ENCODE measurements at places on chromosomes 16 and 17.

- no peak for DNase-seq
These were observed 5.7 kb downstream of the SLC22A31 start for GRCh38 chr16:89194340-89195311.

- DNase-seq, result no peak
These were observed 314.2 kb downstream of the FOXL1 start for GRCh38 chr16:86892509-86892908.

- peak; percentile 89 for DNase-seq
These were observed at the start of gene VPS25 for GRCh38 chr17:42773290-42774035. TSS of gene VPS25 (plus strand) at chr17:42773449. CDS start at chr17:42773476, 27 bp downstream.

GRCh38 chr16:57704011-57704904 is 9.7 kb downstream of the DRC7 start:
- DNase-seq, result no peak

- DNase-seq, result no peak
These were observed 215.9 kb upstream of the GSE1 start for GRCh38 chr16:85396879-85397871.

GRCh38 chr17:36611345-36612072 is 10.1 kb downstream of the MRM1 start:
- DNase-seq, result peak; percentile 68

DNA sequence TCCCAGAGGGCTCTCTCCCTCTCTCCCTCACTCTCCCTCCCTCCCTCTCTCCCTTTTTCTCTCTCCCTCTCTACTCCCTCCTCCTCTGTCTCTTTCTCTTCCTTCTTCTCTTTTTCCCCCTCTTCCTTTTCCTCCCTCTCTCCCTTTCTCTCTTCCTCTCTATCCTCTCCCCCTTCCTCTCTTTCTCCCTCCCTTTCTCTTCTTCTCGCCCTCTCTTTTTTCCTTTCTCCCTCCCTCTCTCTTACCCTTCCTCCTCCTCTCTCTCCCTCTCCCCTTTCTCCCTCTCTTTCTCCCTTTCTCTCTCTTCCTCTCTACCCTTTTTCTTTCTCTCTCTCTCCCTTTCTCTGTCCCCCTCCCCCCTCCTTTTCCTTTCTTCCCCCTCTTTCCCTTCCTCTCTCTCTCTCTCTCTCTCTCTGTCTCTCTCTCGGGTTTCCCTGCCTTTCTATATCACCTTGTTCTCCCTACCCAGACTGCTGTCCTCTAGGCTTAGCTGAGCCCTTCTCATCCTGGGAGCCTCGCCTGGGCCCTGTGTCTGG is 25.8 kb upstream of the TMEM220 start:
- DNase-seq, result no peak

DNA sequence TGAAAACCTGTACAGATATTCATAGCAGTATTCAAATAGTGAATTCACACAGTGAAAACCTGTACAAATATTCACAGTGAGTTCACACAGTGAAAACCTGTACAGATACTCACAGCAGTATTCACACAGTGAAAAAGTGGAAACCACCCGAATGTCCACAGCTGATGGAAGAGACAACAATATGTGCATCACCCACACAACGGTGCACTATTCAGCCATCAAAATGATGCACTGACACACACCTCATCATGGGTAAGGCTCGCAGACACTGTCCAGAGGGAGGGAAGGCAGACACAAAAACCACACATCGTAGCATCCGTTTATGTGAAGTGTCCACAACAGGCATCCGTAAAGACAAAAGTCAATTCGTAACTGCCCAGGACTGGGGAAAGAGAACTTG is 100.9 kb downstream of the VPS53 start:
- DNase-seq, result no peak

GRCh38 chr16:11524098-11524760 is 62.5 kb downstream of the LITAF start:
- peak; percentile 34 for DNase-seq

- DNase-seq, result peak; percentile 70
These were observed 7.6 kb downstream of the HDAC5 start for GRCh38 chr17:44115585-44116415.

DNA sequence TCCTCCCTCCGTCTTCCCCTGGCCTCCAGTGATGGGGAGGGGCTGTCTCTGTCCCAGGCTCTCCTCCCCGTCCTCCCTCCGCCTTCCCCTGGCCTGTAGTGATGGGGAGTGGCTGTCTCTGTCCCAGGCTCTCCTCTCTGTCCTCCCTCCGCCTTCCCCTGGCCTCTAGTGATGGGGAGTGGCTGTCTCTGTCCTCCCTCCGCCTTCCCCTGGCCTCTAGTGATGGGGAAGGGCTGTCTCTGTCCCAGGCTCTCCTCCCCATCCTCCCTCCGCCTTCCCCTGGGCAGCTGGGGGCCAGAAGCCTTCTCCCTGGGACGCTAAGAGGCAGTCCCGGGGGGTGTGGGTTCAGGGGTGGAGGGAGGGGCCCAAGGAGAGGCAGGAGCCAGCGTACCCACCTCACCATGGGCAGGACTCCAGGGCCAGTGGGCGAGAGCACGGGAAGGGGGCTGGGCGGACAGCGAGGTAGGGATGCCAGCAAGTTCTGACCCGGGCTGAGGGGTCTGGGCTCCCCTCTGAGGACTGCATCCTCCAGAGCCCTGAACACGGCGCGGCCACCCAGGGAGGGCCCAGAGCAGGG is 14.8 kb downstream of the UTS2R start:
- DNase-seq, result no peak

DNA sequence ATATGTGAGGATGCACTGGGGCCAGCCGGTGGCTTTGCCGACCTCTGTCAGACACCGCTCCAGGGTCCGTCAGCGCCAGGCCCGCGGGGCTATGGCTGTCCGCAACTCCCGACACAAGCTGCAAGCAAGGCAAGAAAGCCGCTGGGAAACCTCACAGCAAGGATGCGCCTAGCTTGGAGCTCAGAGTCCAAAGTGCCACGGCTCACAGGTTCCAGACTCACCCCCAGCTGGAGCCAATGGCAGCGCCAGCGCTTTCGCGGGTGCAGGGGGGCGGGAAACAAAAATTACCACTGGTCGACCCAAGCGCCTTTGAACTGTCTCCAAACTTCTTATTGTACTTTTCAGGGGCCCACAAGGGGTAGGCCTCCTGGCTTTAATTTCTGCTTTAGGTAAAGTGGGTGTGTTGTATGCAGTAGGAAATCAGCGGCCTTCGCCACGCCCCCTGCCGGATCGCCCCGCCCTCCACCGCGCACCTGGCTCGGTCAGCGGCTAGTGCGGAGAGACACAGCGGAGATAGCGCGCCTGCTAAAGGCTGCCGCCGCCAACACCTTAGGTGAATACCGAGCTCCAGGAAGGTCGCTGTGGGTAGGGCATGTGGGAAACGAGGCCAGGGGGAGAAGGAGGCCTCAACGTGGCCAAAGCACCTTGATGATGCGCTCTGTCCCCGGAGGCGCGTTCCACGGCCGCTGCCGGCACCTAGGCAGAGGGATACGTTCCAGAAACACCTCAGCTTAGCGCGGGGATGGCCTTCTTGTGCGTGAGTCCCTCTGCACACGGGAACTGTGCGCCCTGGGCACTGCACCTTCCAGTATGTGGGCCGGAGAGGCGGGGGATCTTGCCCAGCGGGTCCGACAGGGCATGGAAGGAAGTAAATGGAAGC is 61.0 kb upstream of the RBL2 start:
- DNase-seq, result no peak

GRCh38 chr17:74749279-74750038 is 1.0 kb downstream of the NHERF1 start:
- DNase-seq, result no peak

- DNase-seq, result peak; percentile 30
These were observed 485 bp downstream of the DNAJA3 start for GRCh38 chr16:4426021-4426684.

DNA sequence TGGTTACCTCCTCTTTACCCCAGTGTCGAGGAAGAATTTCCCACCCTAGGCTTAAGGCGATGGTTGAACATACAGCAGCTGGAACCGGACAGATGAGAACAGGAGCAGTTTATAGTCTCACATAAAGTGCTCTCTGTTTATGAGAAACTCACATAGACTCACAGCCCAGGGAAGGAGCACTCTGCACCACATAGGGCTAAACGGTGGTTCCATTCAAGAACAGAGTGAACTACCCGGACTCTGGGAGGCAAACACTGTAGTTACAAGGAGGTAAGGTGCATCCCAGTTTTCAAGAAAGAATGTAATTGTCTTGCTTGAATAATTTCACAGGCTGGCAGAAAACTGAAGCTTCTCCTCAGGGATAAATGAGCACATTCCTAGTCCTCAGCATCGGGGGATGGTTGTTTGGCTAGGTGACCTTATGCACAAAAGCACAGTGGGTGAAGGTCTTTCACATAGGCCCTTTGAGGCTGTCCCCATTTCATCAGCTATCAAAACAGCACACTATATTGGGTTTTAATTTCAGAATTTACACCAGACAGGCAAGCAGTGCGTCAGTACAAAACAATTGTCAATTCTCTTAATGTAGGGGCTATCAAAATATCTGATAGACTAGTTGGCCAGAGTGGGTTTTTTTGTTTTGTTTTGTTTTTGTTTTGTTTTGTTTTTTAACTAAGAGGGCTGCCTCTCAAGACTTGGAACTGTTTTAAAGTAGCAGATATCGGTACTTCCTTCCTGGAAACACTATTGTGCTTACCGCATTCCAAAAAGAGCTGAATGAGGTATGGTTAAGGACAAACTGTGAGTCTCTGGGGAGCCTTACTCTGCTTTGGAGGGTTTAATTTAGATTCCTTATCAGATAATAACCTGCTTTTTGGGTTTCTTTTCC is 918.1 kb upstream of the CDH8 start:
- no peak for DNase-seq

DNA sequence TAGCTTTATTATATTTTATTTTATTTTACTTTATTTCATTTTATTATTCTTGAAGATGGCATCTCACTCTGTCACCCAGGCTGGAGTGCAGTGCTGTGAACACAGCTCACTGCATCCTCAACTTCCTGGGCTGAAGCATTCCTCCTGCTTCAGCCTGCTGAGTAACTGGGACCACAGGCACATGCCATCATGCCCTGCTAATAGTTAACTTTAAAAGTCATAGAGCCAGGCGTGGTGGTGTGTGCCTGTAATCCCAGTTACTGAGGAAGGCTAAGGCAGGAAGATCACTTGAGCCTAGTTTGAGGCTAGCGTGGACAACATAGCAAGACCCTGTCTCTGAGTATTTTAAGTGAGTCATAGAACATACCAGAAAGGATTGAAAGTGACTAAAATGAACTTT is 38.7 kb downstream of the ESRP2 start:
- no peak for DNase-seq

DNA sequence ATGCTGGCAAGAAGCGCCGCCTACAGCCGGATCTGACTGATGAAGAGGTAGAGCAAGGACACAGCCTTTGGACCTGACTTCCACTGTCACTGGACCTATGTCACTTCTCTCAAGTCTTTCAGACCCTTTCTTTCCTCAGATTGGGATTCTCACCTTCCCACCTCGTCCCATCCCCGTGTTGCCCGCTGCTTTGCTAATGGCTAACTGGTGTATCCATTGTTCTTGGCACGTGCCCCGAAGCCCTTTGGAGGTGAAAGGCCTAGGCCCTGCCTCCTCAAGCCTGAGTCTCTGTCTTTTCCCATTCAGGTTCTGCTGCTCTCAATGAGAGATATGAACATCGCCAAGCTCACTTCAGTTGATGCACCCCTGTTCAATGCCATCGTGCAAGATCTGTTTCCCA is 53.3 kb upstream of the KDM6B start:
- DNase-seq, result no peak

DNA sequence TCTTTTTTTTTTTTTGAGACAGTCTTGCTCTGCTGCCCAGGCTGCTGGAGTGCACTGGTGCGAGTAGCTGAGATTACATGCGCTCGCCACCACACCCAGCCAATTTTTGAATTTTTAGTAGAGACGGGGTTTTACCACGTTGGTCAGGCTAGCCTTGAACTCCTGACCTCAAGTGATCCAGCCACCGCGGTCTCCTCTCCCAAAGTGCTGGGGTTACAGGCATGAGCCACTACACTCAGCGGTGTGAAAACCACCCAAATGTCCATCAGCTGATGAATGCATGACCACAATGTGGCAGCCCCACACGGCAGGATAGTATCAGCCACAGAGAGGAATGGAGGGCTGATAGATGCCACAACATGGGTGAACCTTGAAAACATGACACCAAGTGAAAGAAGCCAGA is 2.1 kb downstream of the P2RX5 start:
- DNase-seq, result no peak

GRCh38 chr17:42097691-42098631 is at the start of gene ZNF385C:
TSS of gene ZNF385C (minus strand) at chr17:42098473. CDS start at chr17:42063056, 35,417 bp downstream.
- DNase-seq, result no peak

DNA sequence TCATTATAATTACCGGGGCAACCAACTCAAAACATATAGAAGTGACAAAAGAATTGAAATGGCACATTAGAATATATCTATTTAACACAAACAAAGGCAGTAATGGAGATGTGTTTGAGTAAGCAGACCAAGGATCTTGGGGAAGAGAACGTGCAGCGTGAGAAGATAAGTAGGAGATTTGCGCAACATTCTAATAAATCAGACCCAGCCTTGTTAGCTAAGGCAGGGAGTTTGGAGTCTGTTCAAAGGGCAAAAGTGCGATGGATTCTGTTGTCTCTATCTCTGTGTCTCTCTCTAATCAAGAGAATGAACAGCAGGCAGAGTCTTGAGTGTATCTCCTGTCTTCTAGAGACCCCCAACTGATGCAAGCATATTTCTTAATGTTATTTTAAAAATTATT is 55.0 kb upstream of the FA2H start:
- no peak for DNase-seq

DNA sequence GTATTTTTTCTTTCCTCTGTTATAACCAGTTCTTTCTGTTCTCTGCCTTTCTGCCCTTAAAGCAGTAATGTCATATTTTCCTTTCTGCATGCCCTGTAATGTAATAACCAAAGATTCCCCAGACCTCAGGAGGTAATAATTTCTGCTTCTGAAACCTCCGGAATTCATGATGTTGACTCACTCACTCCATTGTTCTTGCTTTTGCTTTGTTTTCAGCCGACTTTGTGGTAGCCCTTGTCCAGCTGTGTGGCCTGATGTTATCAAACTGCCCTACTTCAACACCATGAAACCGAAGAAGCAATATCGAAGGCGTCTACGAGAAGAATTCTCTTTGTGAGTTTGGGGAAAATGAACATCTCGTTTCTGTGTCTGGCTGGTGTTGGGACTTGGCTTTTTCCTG is 55.9 kb downstream of the CDK12 start:
- no peak for DNase-seq

DNA sequence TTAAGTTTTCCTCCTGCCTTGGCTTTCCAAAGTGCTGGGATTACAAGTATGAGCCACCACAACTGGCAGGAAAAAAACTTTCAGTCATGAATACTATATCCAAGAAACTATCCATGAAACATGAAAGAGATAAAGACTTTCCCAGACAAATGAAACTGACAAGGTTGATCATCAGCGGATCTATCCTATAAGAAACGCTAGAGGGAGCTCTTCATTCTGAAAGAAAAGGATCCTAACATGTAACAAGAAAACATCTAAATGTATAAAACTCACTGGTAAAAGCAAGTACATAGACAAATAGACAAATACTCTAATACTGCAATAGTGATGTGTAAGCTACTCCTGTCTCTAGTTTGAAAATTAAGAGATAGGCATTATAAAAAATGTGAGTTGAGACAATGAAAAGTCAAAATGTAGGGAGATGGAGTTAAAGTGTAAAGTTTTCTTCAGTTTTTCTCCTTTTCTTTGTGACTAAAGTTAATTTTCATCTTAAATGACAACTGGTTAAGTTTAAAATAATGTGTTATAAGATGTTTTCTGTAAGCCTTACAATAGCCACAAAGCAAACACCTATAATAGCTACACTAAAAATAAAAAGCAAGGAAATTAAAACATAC is 79.6 kb upstream of the TEKT1 start:
- no peak for DNase-seq

GRCh38 chr17:73423806-73424205 is 112.0 kb upstream of the CDC42EP4 start:
- no peak for DNase-seq

Data from AG08396 (cell line).